ENCODE measurements at places on chromosomes 6 and 20. TPM values are rescaled to one million over a fixed set of nuclear protein-coding genes. Genes with fewer than 3 reads are reported as not detected.

RRAGD gene
- total RNA-seq: 9.3 TPM

DNA sequence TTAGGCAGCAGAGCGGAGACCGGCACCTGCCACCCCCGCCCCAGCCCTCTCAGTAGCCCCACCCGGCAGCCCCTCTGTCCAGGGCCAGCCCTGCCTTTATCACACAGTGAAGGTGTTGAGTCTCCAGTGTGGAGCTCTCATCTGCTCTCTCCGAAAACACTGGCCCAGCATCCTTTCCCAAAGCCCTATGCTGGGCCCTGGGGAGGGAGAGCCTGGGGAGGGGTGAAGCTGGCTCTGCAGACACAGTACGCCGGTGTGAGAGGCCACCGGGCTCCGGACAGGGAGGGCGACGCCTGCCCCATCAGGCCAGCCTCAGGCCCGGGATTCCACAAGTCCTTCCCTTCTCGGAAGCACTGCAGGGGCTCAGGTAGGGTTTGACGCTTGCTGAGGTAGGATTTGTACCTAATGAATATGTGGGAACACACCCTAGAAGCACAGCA, 186.9 kb downstream of the ERMARD start:
- DNase-seq: no peak

DNA sequence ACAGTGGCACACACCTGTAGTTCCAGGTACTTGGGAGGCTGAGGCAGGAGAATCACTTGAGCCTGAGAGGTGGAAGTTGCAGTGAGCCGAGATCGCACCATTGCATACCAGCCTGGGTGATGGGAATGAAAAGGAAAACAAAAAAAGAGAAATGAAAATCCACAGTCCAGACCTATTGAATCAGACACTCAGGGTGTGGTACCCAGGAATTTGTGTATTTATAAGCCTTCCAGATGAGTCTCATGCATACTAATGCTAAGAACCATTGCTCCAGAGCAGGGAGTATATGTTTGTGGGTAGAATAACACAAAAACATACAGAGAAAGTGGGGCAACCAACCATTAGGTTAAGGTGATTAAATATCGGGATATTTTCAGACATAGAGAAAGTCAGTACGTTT, 36.1 kb upstream of the PLCB4 start:
- DNase-seq: no peak

- no peak for DNase-seq
These were observed 45.9 kb upstream of the MC3R start for GRCh38 chr20:56202493-56203077.

ELOVL4 gene
- 0.78 TPM for total RNA-seq

GPX5 gene
- not detected for total RNA-seq

GRCh38 chr6:77548190-77548589, 84.9 kb upstream of the HTR1B start:
- DNase-seq: no peak

EBF4 gene
- 2.4 TPM for total RNA-seq

B4GALT5 gene
- 13.5 TPM for total RNA-seq
